Activated CD4-positive, alpha-beta T cell treated with anti-CD3 and anti-CD28 coated beads, Interleukin-2, amount 10 ng/mL, durations not matched to agents 24 days and 14 days (primary cell): ENCODE measurements at places on chromosomes 12 and 14. TPM values are rescaled to one million over a fixed set of nuclear protein-coding genes. Genes with fewer than 3 reads are reported as not detected.

The B4GALNT3 gene
- 6.6 TPM in 2 replicates for total RNA-seq

The PROX2 gene
- not detected in 2 replicates for total RNA-seq

The KRT82 gene
- not detected in 2 replicates for total RNA-seq

The HOXC6 gene
- total RNA-seq = not detected in 2 replicates

The SPIC gene
- not detected in 2 replicates for total RNA-seq

The TPH2 gene
- not detected in 2 replicates for total RNA-seq

- peak overlapping the region; percentile 61 for H3K4me3 ChIP-seq
- H3K27me3 ChIP-seq = peaks cover 87% of the 10 kb centered on the region
- H3K36me3 ChIP-seq = no peaks in the 10 kb centered on the region
- H3K4me1 ChIP-seq = peaks cover 15% of the 10 kb centered on the region
Observed at GRCh38 chr12:27971121-27971489, 1.4 kb downstream of the PTHLH start.

DNA sequence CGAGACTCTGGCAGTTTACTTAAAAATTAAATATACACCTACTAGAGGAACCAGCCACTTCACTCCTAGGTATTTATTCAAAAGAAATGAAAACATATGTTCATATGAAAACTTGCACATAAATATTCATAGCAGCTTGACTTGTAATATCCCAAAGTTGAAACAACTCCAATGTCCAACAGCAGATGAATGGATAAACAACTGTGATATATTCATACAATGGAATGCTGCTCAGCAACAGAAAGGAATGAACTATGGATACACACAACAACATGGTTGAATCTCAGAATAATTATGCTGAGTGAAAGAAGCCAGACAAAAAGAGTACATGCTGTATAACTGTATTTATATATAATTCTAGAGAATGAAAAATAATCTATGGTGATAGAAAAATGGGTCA lies 53.4 kb upstream of the DACT1 start:
- DNase-seq = no peak
- H3K27ac ChIP-seq = no peak overlapping the region
- peaks cover 2% of the 10 kb centered on the region for H3K36me3 ChIP-seq
- peaks cover 10% of the 10 kb centered on the region for H3K27me3 ChIP-seq
- no peak overlapping the region for H3K4me3 ChIP-seq
- no peaks in the 10 kb centered on the region for H3K4me1 ChIP-seq

- peaks cover 5% of the 10 kb centered on the region for H3K27me3 ChIP-seq
- no peak overlapping the region for H3K4me3 ChIP-seq
- H3K4me1 ChIP-seq = peaks cover 5% of the 10 kb centered on the region
- DNase-seq = no peak
- H3K27ac ChIP-seq = no peak overlapping the region
Observed at GRCh38 chr12:75662511-75663159, 151.2 kb upstream of the KRR1 start.

- H3K27ac ChIP-seq = no peak overlapping the region
- H3K36me3 ChIP-seq = peaks cover 4% of the 10 kb centered on the region
- H3K4me3 ChIP-seq = no peak overlapping the region
- no peak for DNase-seq
- no peaks in the 10 kb centered on the region for H3K27me3 ChIP-seq
- peaks cover 14% of the 10 kb centered on the region for H3K4me1 ChIP-seq
Observed at GRCh38 chr12:69500631-69501030, 30.4 kb downstream of the FRS2 start.

GRCh38 chr12:27331291-27331926 lies 1.2 kb upstream of the BMAL2 start:
- H3K36me3 ChIP-seq = peaks cover 12% of the 10 kb centered on the region
- H3K4me3 ChIP-seq = peak overlapping the region; percentile 95
- H3K27ac ChIP-seq = peak overlapping the region; percentile 91
- no peaks in the 10 kb centered on the region for H3K27me3 ChIP-seq

GRCh38 chr14:68939181-68939892 lies 39.8 kb downstream of the ACTN1 start:
- no peaks in the 10 kb centered on the region for H3K27me3 ChIP-seq
- DNase-seq = no peak
- H3K4me1 ChIP-seq = peaks cover 8% of the 10 kb centered on the region
- no peak overlapping the region for H3K4me3 ChIP-seq

- H3K27me3 ChIP-seq = peaks cover 6% of the 10 kb centered on the region
- peak overlapping the region; percentile 77 for H3K27ac ChIP-seq
- H3K36me3 ChIP-seq = no peaks in the 10 kb centered on the region
Observed at GRCh38 chr12:101935890-101936746, 58.7 kb downstream of the DRAM1 start.

DNA sequence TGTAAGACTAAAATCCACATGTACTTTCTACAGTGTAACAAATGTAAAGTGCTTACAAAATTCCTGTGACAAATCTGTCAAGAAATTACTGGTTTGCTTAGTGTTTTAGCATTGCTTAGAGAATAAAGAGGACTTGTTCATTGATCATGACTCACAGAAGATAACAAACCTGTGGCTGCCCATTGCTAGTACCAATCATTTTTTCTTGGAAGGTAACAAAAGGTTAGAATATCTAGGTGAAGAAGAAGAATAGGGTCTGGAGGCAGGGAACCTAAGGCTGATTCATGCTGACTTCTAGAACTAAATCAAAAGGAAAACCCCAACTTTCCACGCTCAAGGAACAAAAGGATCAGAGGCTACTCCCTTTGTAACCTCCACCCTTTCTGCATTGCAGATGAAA lies 232.7 kb upstream of the ABCD2 start:
- no peaks in the 10 kb centered on the region for H3K4me1 ChIP-seq
- no peaks in the 10 kb centered on the region for H3K36me3 ChIP-seq
- H3K27ac ChIP-seq = no peak overlapping the region
- no peak for DNase-seq
- no peak overlapping the region for H3K4me3 ChIP-seq
- H3K27me3 ChIP-seq = no peaks in the 10 kb centered on the region

GRCh38 chr14:50875359-50876070 lies 3.7 kb downstream of the ABHD12B start:
- peak overlapping the region; percentile 20 for H3K4me3 ChIP-seq
- DNase-seq = peak; percentile 89
- no peak overlapping the region for H3K27ac ChIP-seq
- H3K4me1 ChIP-seq = peaks cover 20% of the 10 kb centered on the region
- peaks cover 82% of the 10 kb centered on the region for H3K27me3 ChIP-seq

DNA sequence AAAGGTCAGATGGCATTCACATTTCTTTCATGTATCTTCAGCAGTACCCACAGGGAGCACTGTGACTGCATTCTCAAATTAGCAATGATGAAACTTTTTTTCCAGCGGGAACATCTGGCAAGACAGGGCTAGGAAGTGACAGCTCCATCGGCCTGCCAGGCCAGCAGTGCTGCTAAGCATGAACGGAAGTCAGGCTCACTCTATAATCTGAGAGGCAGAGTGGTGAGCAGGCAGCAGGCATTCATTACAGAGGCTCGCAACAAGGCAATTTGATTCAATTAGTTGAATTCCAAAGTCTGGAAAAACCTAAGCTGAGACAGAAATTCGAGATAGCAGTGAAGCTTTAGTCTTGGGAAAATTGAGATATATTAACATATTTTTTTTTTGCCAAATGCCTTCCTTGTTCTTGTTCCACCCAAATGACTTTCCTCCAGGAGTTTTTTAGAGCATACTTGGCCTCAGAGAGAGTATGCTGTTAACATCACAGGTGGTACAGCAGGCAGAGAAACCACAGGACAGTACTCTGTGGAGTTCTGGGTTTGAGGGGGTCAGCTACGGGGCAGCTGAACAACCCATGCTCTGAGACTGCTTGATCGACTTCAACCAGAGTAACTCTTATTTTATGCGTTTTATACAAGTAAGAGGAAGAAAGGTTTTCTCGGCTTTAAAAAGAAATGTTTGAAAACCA lies 414.9 kb downstream of the APAF1 start:
- H3K4me3 ChIP-seq = no peak overlapping the region
- no peaks in the 10 kb centered on the region for H3K27me3 ChIP-seq
- H3K36me3 ChIP-seq = no peaks in the 10 kb centered on the region
- no peaks in the 10 kb centered on the region for H3K4me1 ChIP-seq

DNA sequence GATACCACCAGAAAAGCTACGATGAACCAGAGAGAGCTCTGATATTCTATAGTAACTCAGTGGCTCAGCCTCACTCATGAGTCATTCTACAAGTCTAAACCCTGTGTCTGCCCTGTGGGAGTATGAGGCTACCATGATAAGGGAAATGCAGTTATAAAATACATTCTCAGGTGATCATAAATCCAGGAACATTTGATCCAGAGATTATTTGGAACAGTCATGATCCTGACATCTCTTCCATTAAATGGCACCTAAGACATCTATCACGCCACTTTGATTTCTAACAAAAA lies 202.6 kb upstream of the RASSF8 start:
- H3K4me3 ChIP-seq = no peak overlapping the region
- no peak for DNase-seq
- no peaks in the 10 kb centered on the region for H3K36me3 ChIP-seq
- peaks cover 4% of the 10 kb centered on the region for H3K27me3 ChIP-seq

GRCh38 chr12:117334855-117335587 lies 26.4 kb downstream of the NOS1 start:
- peaks cover 9% of the 10 kb centered on the region for H3K27me3 ChIP-seq
- DNase-seq = no peak
- no peaks in the 10 kb centered on the region for H3K36me3 ChIP-seq
- no peak overlapping the region for H3K4me3 ChIP-seq

DNA sequence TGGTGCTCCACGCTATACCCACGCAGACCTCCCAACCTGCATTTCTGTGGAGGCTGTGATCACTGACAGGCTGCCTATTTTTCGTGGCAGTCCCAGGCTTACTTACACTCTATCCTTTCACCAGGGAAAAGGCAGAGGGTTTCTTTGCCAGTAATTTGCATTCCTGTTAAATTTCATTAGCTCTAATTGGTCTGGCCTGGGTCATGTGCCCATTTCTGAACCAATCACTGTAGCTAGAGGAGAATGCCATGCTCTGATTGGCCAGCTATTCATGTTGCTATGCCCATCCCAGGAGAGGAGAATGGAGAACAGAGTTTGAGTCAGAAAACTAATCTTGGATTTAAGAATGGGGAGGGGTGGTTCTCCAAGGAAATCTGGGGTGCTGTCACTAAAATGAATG lies 43.2 kb upstream of the TUNAR start:
- no peaks in the 10 kb centered on the region for H3K36me3 ChIP-seq
- DNase-seq = no peak
- H3K27ac ChIP-seq = no peak overlapping the region

DNA sequence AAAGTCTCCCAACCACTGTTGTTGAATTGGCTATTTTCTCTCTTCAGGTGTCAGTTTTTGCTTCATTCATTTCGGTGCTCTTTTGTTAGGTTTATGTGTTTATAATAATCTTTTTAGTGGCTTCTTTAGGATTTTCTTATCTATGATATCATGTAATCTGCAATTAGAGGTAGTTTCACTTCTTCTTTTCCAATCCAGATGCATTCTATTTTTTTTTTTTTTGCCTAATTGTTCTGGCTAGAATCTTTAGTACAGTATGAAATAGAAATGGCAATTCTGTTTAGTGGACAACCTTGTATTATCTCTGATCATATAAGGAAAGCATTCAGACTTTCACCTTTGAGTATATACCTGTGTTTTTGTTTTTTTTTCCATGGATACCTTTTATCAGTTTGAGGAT lies 17.4 kb downstream of the CNOT2 start:
- peaks cover 36% of the 10 kb centered on the region for H3K4me1 ChIP-seq
- peaks cover 12% of the 10 kb centered on the region for H3K36me3 ChIP-seq
- H3K27ac ChIP-seq = no peak overlapping the region
- H3K27me3 ChIP-seq = no peaks in the 10 kb centered on the region

DNA sequence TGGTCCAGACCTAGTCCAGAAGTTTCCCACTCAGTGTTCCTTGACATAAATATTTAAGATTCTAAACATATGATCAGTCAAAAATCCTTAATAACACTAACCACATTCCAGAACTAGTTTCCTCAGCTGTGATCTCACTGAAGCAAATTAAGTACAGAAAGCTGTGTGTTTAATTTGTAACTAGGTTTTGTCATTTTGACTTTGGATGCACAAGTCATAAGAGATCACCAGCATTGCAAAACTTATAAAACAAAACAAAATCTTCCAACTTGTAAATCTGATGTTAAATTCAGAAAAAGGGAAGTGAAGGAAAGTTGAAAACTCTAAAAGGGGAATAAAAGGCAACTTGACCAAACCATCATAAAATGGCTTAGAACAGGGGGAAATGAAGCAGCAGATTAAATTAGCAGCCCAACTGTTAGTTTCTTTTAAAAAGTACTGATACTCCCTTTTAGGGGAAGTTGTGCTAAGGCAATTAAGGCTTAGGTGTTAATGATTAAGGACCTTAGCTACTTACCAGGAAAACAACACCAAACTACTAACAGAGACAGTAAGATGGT lies 56.6 kb downstream of the SH2B3 start:
- peaks cover 2% of the 10 kb centered on the region for H3K4me1 ChIP-seq
- H3K27ac ChIP-seq = no peak overlapping the region
- no peak for DNase-seq
- H3K4me3 ChIP-seq = no peak overlapping the region

DNA sequence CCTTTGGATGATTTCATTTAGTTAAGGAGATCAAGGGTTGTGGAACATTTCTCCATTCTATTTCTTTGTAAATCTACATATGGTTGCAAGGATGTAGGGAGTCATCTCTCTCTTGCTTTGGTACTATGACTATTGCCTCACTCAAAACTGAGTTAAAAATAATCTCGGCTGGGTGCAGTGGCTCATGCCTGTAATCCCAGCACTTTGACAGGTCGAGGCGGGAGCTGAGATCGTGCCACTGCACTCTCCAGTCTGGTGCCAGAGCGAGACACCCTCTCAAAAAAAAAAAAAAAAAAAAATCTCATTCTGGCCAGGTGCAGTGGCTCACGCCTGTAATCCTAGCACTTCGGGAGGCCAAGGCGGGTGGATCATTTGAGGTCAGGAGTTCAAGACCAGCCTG lies 24.8 kb upstream of the PPM1H start:
- no peaks in the 10 kb centered on the region for H3K27me3 ChIP-seq
- H3K27ac ChIP-seq = no peak overlapping the region
- no peak for DNase-seq

DNA sequence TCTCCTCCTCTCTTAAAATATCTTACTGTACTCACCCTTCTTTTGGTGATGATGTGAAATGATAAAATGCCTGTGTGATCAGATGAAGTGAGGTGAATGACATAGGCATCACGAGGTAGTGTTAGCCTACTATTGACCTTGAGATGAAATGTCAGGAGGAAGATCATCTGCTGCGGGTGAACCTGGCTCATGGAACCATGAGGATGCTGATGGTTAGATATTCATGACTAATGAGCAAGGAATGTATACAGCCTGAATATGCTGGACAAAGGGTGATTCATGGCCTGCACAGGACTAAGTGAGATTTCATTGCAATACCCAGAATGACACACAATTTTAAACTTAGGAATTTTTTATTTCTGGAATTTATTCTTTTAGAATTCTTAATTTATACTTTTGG lies 89.6 kb downstream of the DAAM1 start:
- H3K27ac ChIP-seq = no peak overlapping the region
- H3K4me3 ChIP-seq = no peak overlapping the region
- peaks cover 2% of the 10 kb centered on the region for H3K27me3 ChIP-seq
- DNase-seq = no peak
- peaks cover 19% of the 10 kb centered on the region for H3K4me1 ChIP-seq

GRCh38 chr14:67583711-67584644 lies 16.1 kb downstream of the PIGH start:
- H3K4me3 ChIP-seq = no peak overlapping the region
- no peaks in the 10 kb centered on the region for H3K27me3 ChIP-seq
- H3K4me1 ChIP-seq = peaks cover 3% of the 10 kb centered on the region
- no peak overlapping the region for H3K27ac ChIP-seq
